ENCODE measurements at places on chromosomes 7 and 10.

- no peaks in the 10 kb centered on the region for H3K36me3 ChIP-seq
- no peak overlapping the region for H3K27ac ChIP-seq
- H3K4me1 ChIP-seq = no peaks in the 10 kb centered on the region
- no peak overlapping the region for H3K4me3 ChIP-seq
- DNase-seq = no peak
Measured at GRCh38 chr7:82200601-82201000, 243.0 kb downstream of the CACNA2D1 start.

- no peak for DNase-seq
- no peaks in the 10 kb centered on the region for H3K36me3 ChIP-seq
- H3K27ac ChIP-seq = no peak overlapping the region
Measured at GRCh38 chr10:24950439-24950838, 2.0 kb downstream of the PRTFDC1 start.

DNA sequence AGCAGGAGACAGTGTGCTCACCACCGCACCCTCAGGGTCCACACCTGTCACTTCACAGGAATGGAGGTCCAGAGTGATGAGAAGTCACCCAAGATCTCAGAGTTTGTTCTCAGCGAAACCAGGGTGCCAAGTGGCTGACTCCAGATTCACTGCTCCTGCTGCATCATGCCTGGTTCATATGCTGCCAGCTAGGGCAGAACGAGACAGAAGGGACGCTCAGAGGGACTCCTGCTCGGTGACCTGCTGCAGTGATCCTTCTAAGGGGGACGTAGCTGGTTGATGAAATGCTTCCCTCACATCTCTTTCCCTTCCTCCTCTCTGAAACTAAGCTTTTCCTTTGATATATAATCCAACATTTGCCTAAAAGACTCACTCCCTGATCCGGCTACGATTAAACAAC is 248.5 kb downstream of the SFMBT2 start:
- DNase-seq = no peak
- no peaks in the 10 kb centered on the region for H3K27me3 ChIP-seq
- no peak overlapping the region for H3K4me3 ChIP-seq
- peaks cover 37% of the 10 kb centered on the region for H3K36me3 ChIP-seq

GRCh38 chr10:14254368-14254767 is 76.4 kb downstream of the FRMD4A start:
- H3K36me3 ChIP-seq = no peaks in the 10 kb centered on the region
- no peak overlapping the region for H3K27ac ChIP-seq
- no peaks in the 10 kb centered on the region for H3K4me1 ChIP-seq
- DNase-seq = no peak

GRCh38 chr7:44321796-44322195 is 3.6 kb downstream of the CAMK2B start:
- no peak overlapping the region for H3K4me3 ChIP-seq
- peaks cover 28% of the 10 kb centered on the region for H3K27me3 ChIP-seq
- no peaks in the 10 kb centered on the region for H3K4me1 ChIP-seq
- H3K36me3 ChIP-seq = no peaks in the 10 kb centered on the region
- DNase-seq = no peak

DNA sequence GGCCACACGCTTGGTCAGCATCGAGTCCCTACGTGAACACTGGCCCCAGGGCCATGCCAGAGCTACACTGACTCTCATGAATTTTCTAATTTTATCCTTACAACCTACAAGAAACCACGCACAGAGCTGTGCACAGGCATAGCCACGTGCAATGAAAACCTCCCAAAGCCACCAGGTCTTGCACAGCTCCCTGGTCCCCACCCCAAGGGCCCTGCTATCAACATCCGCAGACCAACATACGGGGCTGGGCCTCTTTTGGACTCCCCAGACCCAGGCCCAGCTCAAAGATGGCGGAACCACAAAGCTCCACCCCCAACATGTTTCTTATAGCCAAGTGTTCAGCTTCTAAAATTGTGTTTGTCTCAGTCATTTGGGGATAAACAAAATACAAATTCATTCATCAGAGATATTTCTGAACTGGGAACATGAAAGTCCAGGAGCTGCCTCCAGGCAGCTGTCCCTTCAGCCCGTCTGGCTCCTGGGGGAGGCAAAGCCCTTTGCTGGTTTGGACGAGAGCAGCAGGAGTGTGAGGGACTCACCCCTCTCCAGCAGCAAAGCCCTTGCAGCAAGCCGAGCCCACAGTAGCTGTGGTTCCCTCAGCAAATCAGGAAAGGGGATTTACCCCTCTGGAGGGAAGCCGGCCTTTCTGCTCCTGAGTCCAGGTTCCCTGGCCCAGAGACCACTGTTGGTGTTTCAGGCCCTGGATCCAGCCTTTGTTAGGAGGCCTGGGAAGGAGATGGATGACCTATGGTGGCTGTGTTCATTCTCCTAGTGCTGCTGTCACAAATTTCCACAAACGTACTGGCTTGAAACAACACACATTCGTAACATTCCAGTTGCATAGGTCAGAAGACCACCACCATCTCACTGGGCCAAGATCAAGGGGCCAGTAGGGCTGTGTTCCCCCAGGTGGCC is 75.1 kb downstream of the OAT start:
- no peaks in the 10 kb centered on the region for H3K36me3 ChIP-seq
- no peak overlapping the region for H3K27ac ChIP-seq
- no peak overlapping the region for H3K4me3 ChIP-seq
- DNase-seq = no peak
- peaks cover 18% of the 10 kb centered on the region for H3K4me1 ChIP-seq

DNA sequence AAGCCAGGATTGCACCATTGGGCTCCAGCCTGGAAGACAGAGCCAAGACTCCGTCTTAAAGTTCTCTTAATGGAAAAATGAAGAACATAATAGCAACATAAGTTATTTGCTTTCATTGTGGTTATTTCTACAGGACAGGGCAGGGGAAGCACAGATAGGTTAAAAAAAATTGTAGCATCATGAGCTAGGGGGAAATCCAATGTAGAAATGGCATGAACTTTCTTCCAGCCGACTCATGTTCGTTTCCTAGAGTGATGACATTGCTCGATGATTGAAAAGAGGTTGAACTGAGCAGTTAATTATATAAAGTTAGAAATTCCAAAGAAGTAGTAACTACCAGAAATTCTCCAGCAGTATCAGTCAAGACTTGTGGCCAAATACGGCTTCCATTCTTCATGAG is 64.9 kb downstream of the DAGLB start:
- peaks cover 36% of the 10 kb centered on the region for H3K36me3 ChIP-seq
- peaks cover 54% of the 10 kb centered on the region for H3K4me1 ChIP-seq
- H3K27me3 ChIP-seq = no peaks in the 10 kb centered on the region
- H3K4me3 ChIP-seq = no peak overlapping the region

GRCh38 chr10:135132-135600 is at the start of gene ZMYND11:
Gene ZMYND11, plus strand, starts transcription at chr10:135455. Its CDS starts 44,558 bp downstream, at chr10:180013.
- H3K4me3 ChIP-seq = peak within 1 kb of the TSS; percentile 64
- H3K36me3 ChIP-seq = no peaks in the 10 kb centered on the region
- H3K4me1 ChIP-seq = peaks cover 10% of the 10 kb centered on the region
- H3K27ac ChIP-seq = peak within 1 kb of the TSS; percentile 90
- H3K27me3 ChIP-seq = no peaks in the 10 kb centered on the region

- H3K27ac ChIP-seq = no peak overlapping the region
- DNase-seq = no peak
- H3K4me3 ChIP-seq = no peak overlapping the region
- H3K36me3 ChIP-seq = no peaks in the 10 kb centered on the region
Measured at GRCh38 chr10:77744245-77744644, 106.6 kb upstream of the KCNMA1 start.

- no peak overlapping the region for H3K27ac ChIP-seq
- no peak overlapping the region for H3K4me3 ChIP-seq
- H3K4me1 ChIP-seq = peaks cover 26% of the 10 kb centered on the region
- no peak for DNase-seq
Measured at GRCh38 chr7:38211940-38212339, 33.9 kb downstream of the STARD3NL start.

GRCh38 chr10:72846238-72846637 is 47.3 kb upstream of the OIT3 start:
- no peaks in the 10 kb centered on the region for H3K36me3 ChIP-seq
- H3K27ac ChIP-seq = no peak overlapping the region
- H3K27me3 ChIP-seq = no peaks in the 10 kb centered on the region
- no peaks in the 10 kb centered on the region for H3K4me1 ChIP-seq
- DNase-seq = no peak
- H3K4me3 ChIP-seq = no peak overlapping the region

DNA sequence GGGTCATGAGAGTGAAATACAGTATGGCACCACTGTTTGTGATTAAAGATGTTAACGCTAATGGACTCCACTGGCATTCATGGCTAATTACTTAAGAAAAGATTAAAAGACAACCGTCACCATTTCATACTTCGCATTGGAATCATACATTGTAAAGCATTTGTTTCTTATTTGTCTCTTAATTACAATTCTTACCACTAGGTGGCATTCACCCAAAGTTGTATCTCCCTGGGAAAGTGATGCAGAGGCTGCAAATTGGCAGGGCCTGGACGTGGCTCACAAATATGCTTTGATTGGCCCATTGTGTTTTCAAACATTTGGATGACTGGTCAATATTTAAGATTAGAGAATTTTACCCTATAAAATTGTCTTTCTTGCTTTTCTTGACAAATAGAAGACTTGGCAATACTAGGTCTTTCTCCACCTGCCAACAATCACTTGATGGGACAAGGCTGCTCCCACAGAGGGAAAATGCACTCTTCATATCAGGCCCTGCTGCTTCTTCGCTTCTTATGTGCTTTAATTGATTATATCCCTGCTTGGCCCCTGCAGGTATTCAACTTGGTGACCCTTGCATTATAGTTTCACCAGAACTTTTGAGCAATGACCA is 72.1 kb upstream of the STARD3NL start:
- no peak overlapping the region for H3K27ac ChIP-seq
- H3K4me1 ChIP-seq = no peaks in the 10 kb centered on the region
- H3K4me3 ChIP-seq = no peak overlapping the region

GRCh38 chr10:6507311-6507710 is 72.8 kb downstream of the PRKCQ start:
- DNase-seq = no peak
- H3K27me3 ChIP-seq = no peaks in the 10 kb centered on the region
- no peaks in the 10 kb centered on the region for H3K4me1 ChIP-seq
- H3K27ac ChIP-seq = no peak overlapping the region
- no peak overlapping the region for H3K4me3 ChIP-seq

GRCh38 chr10:52442576-52442975 is 128.5 kb downstream of the DKK1 start:
- H3K4me3 ChIP-seq = no peak overlapping the region
- H3K27me3 ChIP-seq = no peaks in the 10 kb centered on the region
- no peaks in the 10 kb centered on the region for H3K4me1 ChIP-seq
- H3K27ac ChIP-seq = no peak overlapping the region
- H3K36me3 ChIP-seq = no peaks in the 10 kb centered on the region

DNA sequence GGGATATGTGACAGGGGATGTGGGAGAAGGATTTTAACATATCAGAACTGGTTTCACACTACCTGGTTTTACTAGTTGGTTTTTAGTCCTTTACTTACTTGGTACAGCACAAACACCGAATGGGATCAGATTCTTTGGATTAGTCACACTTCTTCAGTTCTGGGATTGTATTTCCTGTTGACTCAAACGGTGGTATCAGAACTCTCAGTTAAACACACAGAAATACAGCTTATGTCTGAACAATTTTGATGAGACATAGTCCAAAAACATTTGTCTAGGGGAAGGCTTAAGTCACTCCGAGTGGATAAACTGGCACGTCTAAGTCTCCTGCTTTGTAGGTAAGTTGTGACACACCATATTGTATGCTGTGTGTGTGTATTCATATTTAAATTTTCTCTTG is 480.5 kb downstream of the PHTF2 start:
- no peaks in the 10 kb centered on the region for H3K36me3 ChIP-seq
- no peaks in the 10 kb centered on the region for H3K27me3 ChIP-seq
- H3K4me1 ChIP-seq = no peaks in the 10 kb centered on the region
- no peak overlapping the region for H3K27ac ChIP-seq
- H3K4me3 ChIP-seq = no peak overlapping the region

GRCh38 chr7:11486271-11486670 is 345.7 kb downstream of the THSD7A start:
- H3K4me3 ChIP-seq = no peak overlapping the region
- DNase-seq = no peak
- H3K36me3 ChIP-seq = no peaks in the 10 kb centered on the region
- no peaks in the 10 kb centered on the region for H3K27me3 ChIP-seq
- no peak overlapping the region for H3K27ac ChIP-seq

GRCh38 chr10:22570234-22570633 is 144.1 kb downstream of the PIP4K2A start:
- H3K36me3 ChIP-seq = no peaks in the 10 kb centered on the region
- H3K27ac ChIP-seq = no peak overlapping the region

GRCh38 chr10:70145166-70145665 is 1.3 kb downstream of the TYSND1 start:
- H3K4me3 ChIP-seq = peak overlapping the region; percentile 92
- no peaks in the 10 kb centered on the region for H3K27me3 ChIP-seq
- H3K36me3 ChIP-seq = no peaks in the 10 kb centered on the region
- peaks cover 24% of the 10 kb centered on the region for H3K4me1 ChIP-seq
- no peak for DNase-seq
- H3K27ac ChIP-seq = peak overlapping the region; percentile 96

DNA sequence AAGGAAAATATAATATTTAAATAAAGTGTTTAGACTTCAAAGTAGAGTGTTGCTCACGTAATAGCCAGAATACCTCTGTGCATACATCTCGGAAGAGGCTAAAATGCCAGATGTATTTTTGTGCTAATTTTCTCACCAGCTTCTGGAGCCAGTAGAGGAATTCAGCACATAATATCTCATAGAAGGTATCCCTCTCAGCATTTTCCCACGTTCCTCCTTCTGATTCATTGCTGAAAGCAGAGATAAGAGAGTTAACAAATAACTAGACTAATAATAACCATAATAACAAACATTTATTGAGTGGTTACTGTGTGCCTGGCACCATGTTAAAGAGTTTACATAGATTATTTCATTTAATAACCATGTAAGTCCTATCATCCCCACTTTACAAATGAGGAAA is 123.6 kb downstream of the VTI1A start:
- H3K27ac ChIP-seq = no peak overlapping the region
- H3K27me3 ChIP-seq = no peaks in the 10 kb centered on the region
- no peaks in the 10 kb centered on the region for H3K36me3 ChIP-seq

- H3K4me3 ChIP-seq = no peak overlapping the region
- DNase-seq = no peak
- H3K4me1 ChIP-seq = no peaks in the 10 kb centered on the region
- H3K27ac ChIP-seq = no peak overlapping the region
- H3K27me3 ChIP-seq = peaks cover 26% of the 10 kb centered on the region
Measured at GRCh38 chr10:122815458-122815857, 30.2 kb downstream of the CUZD1 start.

GRCh38 chr7:151346-152050 is 40.9 kb upstream of the FAM20C start:
- peaks cover 34% of the 10 kb centered on the region for H3K4me1 ChIP-seq
- peak overlapping the region; percentile 99 for H3K27ac ChIP-seq
- no peak for DNase-seq
- no peaks in the 10 kb centered on the region for H3K27me3 ChIP-seq
- no peak overlapping the region for H3K4me3 ChIP-seq

DNA sequence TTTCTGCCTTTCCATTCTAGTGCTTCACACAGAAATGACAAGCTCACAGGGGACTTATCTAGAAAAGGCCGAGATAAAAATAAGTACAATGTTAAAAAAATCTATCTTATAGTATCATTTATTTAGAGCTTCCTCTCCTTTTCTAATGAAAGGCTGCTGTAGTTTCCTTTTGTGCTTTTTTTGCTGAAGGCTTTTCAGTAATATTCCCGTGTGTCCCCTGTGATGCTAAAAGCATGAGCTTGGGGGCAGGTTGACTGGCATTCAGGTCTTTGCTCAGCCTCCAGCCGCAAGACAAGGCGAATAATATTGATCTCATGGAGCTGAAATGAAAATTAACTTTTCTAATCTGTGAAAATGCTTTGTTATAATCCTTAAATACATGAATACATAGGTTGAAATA is 143.0 kb downstream of the ST7 start:
- H3K27me3 ChIP-seq = no peaks in the 10 kb centered on the region
- DNase-seq = no peak
- H3K4me3 ChIP-seq = no peak overlapping the region
- H3K4me1 ChIP-seq = no peaks in the 10 kb centered on the region

Data from left lung (tissue), 14 donors.